EH (cell line): ENCODE measurements at places on chromosomes 7 and 10.
A peak's percentile ranks its signal among the peaks of the same experiment; 100 is the strongest.

DNA sequence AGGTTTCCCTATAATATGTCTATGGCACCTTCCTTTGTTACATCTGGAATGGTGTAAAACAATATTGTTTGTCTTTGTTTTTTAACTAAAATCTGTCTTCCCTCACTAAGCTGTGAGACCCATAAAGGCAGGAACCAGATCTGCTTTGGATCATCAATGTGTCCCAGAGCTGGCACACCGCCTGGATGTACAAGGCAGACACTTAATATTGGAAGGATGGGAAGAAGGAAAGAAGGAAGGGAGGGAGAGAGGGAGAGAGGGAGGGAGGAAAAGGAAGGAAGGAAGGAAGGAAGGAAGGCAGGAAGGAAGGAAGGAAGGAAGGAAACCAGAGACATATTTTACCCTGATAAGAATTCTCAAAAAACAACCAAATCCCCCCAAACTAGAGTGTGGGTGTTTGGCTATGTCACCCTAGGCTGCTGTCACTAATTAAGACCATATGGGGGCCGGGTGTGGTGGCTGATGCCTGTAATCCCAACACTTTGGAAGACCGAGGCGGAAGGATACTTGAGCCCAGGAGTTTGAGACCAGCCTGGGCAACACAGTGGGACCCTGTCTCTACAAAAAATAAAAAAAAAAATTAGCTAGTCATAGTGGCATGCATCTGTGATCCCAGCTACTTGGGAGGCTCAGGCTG lies 59.6 kb downstream of the SH3PXD2A start:
- DNase-seq, result peak; percentile 22

DNA sequence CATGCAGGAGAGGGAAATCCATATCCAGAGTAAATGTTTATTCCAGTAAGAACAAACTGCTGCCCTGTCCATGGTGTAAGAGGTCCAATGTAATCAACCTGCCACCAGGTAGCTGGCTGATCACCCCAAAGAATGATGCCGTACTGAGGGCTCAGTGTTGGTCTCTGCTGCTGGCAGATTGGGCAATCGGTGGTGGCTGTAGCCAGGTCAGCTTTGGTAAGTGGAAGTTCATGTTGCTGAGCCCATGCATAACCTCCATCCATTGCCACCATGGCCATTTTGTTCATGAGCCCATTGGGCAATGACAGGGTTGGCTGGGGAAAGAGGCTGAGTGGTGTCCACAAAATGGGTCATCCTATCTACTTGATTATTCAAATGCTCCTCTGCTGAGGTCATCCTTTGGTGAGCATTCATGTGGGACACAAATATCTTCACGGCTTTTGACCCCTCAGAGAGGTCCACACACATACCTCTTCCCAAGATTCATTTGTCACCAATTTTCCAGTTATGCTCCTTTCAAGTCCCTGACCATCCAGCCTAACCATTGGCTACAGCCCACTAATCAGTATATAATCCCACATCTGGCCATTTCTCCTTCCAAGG lies 23.3 kb upstream of the PAPSS2 start:
- DNase-seq, result peak; percentile 57

DNA sequence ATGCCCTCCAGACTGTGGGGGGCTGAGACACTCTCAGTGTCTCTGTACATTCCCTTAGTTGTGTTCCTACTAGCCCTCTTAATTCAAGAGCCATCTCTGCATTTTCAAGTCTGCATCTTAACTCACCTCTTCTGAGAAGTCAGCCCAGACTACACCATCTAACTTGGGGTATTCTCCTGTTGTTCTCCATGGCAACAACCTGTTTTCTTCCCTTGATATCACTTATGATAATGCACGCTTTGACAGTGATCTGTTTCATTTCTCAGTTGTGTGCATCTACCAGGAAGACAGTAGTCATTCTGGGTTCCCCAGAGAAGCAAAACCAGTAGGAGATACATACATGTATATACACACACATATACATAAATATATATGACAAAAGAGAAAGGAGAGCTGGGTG lies 707.3 kb upstream of the IGFBP3 start:
- no peak for DNase-seq

- peak; percentile 56 for DNase-seq
Measured at GRCh38 chr7:77444123-77444522, 28.0 kb upstream of the GSAP start.

DNA sequence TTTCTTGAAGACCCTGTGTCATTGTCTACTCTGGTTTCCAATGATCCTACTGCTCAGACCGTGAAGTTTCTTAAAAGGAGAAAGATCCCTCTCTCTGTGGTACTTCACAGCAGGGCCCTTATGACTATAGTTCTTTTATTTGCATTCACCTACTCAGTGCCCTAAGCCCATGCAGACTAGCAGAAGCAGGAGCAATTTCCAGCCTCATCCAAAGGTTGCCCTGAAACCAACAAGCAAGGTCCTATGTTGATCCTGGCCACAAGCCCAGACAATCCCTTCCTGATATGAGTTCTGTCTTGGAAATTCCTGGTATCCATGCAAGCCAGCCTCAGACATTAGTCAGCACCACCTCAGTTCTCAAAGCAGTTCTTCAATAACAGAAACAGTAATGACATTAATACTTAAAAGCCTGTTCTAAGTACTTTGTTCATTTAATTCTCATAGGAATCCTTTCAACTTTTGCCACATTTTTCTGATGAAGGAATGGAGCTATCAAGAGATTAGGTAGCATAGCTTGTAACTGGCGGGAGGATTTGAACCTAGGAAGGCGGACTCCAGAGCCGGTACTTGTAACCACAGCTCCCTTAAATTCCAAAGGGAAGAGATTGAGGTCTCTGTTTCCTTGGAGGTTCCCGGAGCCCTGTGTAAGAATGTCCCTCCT lies 58.1 kb upstream of the ST8SIA6 start:
- peak; percentile 99 for DNase-seq

DNA sequence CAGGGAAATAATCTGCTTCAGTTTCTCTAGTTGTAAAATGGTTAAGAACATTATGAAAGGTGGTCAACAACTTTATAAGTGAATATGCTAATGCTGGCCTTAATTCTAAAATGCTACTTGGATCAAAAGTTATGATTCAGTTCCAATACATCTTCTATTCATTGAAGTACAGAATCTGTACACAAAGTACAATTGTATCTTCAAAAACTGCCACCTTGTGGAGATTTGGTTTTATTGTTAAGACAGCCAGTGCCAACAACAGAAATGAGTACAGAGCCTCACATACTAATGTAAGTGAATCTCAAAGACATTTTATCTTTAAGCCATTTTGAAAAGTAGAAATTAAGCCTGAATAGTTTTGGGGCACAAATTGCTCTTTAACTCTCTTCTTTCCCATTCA lies 194.0 kb downstream of the CFTR start:
- DNase-seq, result peak; percentile 26
